Lung microvascular endothelial cell (primary cell): ENCODE measurements at places on chromosomes 11 and 22. TPM values are rescaled to one million over a fixed set of nuclear protein-coding genes. Genes with fewer than 3 reads are reported as not detected.

The APOL4 gene
- total RNA-seq: 2.0 and 5.0 TPM in 2 replicates

The DAGLA gene
- total RNA-seq: 1.5 and 3.0 TPM in 2 replicates

The ELMOD1 gene
- total RNA-seq: 0.20 and 0.65 TPM in 2 replicates

The CD248 gene
- total RNA-seq: under 0.01 TPM in 2 replicates

The SLC22A12 gene
- not detected in 2 replicates for total RNA-seq

The PICALM gene
- total RNA-seq: 122 and 173 TPM in 2 replicates

The NXPE2 gene
- total RNA-seq: not detected in 2 replicates

The GAB4 gene
- not detected in 2 replicates for total RNA-seq

The TEX54 gene
- total RNA-seq: not detected in 2 replicates

The CCDC89 gene
- total RNA-seq: under 0.01 TPM in 1 of 2 replicates, not detected in the other

The HPX gene
- total RNA-seq: 0.22 TPM in 1 of 2 replicates, not detected in the other

The ASCL3 gene
- total RNA-seq: not detected in 2 replicates

The SCGB1D2 gene
- not detected in 2 replicates for total RNA-seq

The ALDH3B1 gene
- 0.20 and 0.44 TPM in 2 replicates for total RNA-seq

The OSM gene
- total RNA-seq: not detected in 2 replicates

The CD6 gene
- not detected in 2 replicates for total RNA-seq

The IRAG1 gene
- 0.44 and 0.79 TPM in 2 replicates for total RNA-seq

The DBX1 gene
- not detected in 2 replicates for total RNA-seq

The TMPRSS4 gene
- total RNA-seq: not detected in 2 replicates

The RIMBP3C gene
- under 0.01 TPM in 2 replicates for total RNA-seq

The ASRGL1 gene
- total RNA-seq: 10.5 and 33.3 TPM in 2 replicates

The ZDHHC13 gene
- total RNA-seq: 13.9 and 25.7 TPM in 2 replicates

The RPL3 gene
- total RNA-seq: 2,451 and 3,005 TPM in 2 replicates

The RASSF10 gene
- total RNA-seq: 0.60 and 1.5 TPM in 2 replicates

The SLC22A9 gene
- not detected in 2 replicates for total RNA-seq

The ZNF74 gene
- total RNA-seq: 8.9 and 10.7 TPM in 2 replicates

The SCO2 gene
- 1.3 and 2.4 TPM in 2 replicates for total RNA-seq

The OR51G2 gene
- total RNA-seq: not detected in 2 replicates

The PHLDA2 gene
- total RNA-seq: 0.40 and 1.7 TPM in 2 replicates

The ATP6V1E1 gene
- total RNA-seq: 106 and 141 TPM in 2 replicates

The PARVG gene
- total RNA-seq: 0.22 TPM in 1 of 2 replicates, not detected in the other

The MLC1 gene
- not detected in 2 replicates for total RNA-seq

The ZFPL1 gene
- 20.5 and 24.0 TPM in 2 replicates for total RNA-seq

The SLC1A2 gene
- not detected in 2 replicates for total RNA-seq

The RHOD gene
- total RNA-seq: 10.2 and 23.6 TPM in 2 replicates

The OSBP2 gene
- total RNA-seq: 10.5 and 15.9 TPM in 2 replicates

The ANO5 gene
- under 0.01 and 0.22 TPM in 2 replicates for total RNA-seq

The CCDC73 gene
- not detected in 2 replicates for total RNA-seq

The SPI1 gene
- total RNA-seq: not detected in 2 replicates

The H19 gene
- total RNA-seq: 20.0 and 53.6 TPM in 2 replicates

The GAL3ST1 gene
- under 0.01 TPM in 1 of 2 replicates, not detected in the other for total RNA-seq

The SPDYC gene
- not detected in 2 replicates for total RNA-seq

The TYR gene
- total RNA-seq: not detected in 2 replicates

The PLAAT4 gene
- total RNA-seq: 1.6 and 2.8 TPM in 2 replicates

The HSPB2 gene
- not detected in 2 replicates for total RNA-seq

The AGBL2 gene
- total RNA-seq: under 0.01 and 0.20 TPM in 2 replicates

The OLFML1 gene
- total RNA-seq: under 0.01 TPM in 1 of 2 replicates, not detected in the other

The VPREB1 gene
- total RNA-seq: not detected in 2 replicates

The PLA2G3 gene
- not detected in 2 replicates for total RNA-seq

The SYT7 gene
- total RNA-seq: 0.20 and 0.22 TPM in 2 replicates

The SLC22A8 gene
- not detected in 2 replicates for total RNA-seq
